ENCODE measurements at places on chromosomes 3 and 15.

DNA sequence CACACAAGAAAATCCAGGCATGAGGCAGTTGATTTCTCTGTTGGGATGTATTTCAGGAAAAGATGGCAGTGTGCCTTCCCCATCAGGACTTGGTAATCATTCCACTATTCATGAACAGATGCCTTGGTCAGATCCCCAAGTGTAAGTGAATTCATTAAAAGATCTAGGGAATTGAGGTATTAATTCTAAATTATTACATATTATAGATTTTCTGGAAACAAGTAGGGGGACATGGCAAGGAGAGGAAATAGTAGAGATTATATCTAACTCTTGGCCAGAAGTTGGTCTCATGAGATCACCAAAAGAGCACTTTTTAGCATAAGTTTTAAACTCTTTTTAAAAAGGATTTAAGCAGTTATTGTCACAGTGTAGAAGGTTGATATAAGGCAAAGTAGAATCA, 74.4 kb upstream of the MDFIC2 start:
- no peak for DNase-seq

DNA sequence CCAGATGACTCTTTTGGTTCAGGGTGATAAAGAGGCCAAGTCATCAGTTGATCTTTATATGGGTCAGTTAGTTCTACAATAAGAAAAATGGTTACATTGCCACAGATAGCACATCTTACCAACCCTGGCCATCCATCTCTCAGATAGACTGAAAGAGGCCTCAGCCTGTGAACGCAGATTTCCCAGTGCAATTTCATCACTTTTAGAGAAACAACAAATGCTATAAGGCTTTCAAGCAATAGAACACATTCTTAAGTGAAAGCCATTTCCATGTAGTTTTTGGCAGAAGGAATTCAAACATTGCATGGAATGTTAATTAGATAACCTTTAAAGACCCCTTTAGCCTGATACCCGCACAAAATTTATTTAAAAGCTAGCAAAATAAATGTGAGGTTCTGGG, 200.6 kb upstream of the ZBTB20 start:
- DNase-seq: no peak

DNA sequence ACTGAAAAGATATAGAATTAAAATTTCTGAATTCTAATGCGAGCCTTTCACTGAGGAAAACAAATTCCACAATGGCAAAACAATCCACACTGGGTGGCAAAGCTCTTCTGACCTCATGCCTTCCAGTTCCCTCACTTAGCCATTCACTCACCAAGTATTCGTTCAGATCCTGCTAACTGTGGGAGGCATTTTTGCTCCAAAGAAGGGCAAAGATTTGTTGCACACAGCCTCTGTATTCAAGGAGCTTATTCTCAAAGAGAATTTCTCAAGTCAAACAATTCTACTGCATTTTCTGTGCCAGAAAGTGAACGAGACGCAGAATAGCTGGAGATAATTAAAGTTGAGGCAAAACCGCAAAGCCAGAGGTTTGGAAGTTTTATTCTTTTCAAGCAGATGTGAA, 77.3 kb downstream of the CPNE4 start:
- no peak for DNase-seq

GRCh38 chr3:31124373-31124772, 229.9 kb upstream of the GADL1 start:
- DNase-seq: no peak

GRCh38 chr15:60972301-60972700, 256.8 kb downstream of the RORA start:
- no peak for DNase-seq

DNA sequence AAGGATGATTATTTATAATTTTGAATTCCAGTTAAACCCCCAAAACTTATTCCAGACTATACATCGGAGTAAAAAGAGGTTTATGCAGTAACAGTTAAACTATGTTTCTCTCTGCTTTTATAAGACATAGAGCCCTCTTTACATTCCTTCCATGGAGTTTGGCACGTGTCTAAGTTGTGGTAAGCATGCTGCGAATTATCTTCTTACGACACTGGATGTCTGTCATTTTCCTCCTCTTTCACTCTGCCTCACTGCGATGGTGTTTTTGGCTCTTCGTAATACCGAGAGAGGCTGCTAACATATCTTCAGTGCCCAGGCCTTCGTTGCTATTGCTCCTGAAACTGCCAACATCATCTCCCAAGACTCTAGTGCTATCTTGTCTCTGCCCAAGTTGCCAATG, 83.9 kb upstream of the TGFBR2 start:
- DNase-seq: no peak

DNA sequence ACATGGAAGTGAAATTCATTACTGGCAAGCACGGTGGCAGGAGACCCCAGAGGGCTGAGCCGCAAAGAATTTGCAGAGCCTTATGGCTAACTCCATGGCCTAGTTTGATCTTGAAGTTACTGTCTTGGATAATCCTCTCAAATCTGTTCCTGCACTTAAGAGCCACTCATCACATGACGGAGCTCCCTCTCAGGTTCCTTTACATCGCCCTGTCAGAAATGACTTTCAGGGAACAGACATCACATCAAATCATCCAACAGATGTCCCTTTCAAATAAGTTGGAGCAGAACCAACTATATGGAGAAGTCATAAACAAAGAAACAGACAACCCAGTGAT, 328.8 kb upstream of the THBS1 start:
- no peak for DNase-seq

DNA sequence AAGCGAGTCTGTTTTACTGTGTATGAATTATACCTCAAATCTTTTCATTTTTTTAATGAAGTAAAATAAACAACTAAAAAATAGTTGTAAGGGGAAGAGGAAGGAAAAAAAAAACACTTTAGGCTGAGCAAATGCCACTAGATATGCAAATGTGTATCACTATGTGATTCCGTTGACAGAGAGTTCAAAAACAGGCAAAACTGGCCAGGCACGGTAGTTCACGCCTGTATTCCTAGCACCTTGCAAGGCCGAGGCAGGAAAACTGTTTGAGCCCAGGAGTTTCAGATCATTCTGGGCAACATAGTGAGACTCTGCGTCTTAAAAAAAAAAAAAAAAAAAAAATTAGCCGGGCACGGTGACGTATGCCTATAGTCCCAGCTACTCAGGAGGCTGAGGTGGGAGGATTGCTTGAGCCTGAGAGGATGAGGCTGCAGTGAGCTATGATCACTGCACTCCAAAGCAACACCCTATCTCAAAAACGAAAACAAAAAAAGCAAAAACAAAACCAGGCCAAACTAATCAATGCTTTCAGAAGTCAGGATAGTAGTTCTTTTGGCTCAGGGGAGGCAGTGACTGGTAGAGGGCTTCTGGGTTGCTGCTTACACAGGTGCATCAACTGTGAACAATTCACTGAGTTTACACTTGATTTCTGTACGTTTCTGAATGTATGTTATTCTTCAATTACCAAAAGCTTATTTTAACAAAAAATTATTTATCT, 7.4 kb downstream of the PRC1 start:
- DNase-seq: no peak
